Esophagus squamous epithelium (tissue), 5 donors: ENCODE measurements at places on chromosomes 4 and X. TPM values are rescaled to one million over a fixed set of nuclear protein-coding genes. Genes with fewer than 3 reads are reported as not detected.
A peak's percentile ranks its signal among the peaks of the same experiment; 100 is the strongest.

The DCAF12L1 gene
- not detected for total RNA-seq

GRCh38 chr4:183348706-183349659, 26.8 kb upstream of the CLDN24 start:
- H3K4me3 ChIP-seq, result no peak overlapping the region
- no peaks in the 10 kb centered on the region for H3K36me3 ChIP-seq
- H3K27me3 ChIP-seq, result no peaks in the 10 kb centered on the region
- peak overlapping the region; percentile 57 for H3K27ac ChIP-seq

- H3K27me3 ChIP-seq, result no peaks in the 10 kb centered on the region
- peak overlapping the region; percentile 45 for H3K27ac ChIP-seq
- no peaks in the 10 kb centered on the region for H3K36me3 ChIP-seq
Observed at GRCh38 chr4:10032625-10033024, 11.3 kb upstream of the SLC2A9 start.

DNA sequence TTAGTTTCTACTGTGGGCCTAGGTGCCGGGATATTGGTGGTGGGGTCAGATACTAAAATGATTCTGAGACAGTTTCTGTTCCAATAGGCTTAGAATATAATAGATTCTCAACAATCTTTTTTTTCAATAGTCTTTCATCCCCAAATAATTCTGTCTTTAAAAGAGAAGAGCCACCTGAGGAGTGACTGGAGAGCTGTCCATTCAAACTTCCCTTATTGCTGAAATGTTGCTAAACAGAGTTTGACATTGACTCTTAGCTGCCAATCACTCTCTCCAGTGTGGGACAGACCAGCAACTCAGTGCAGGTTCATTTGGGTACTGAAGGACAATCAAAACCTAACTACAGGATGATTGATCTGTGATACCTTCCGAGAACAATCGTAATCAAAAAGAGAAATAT, 12.4 kb upstream of the ADH7 start:
- H3K27me3 ChIP-seq, result no peaks in the 10 kb centered on the region
- DNase-seq, result no peak
- peak overlapping the region; percentile 50 for H3K27ac ChIP-seq
- no peak overlapping the region for H3K4me3 ChIP-seq
- peaks cover 24% of the 10 kb centered on the region for H3K4me1 ChIP-seq

- no peaks in the 10 kb centered on the region for H3K27me3 ChIP-seq
- H3K36me3 ChIP-seq, result no peaks in the 10 kb centered on the region
- no peak overlapping the region for H3K4me3 ChIP-seq
- H3K4me1 ChIP-seq, result no peaks in the 10 kb centered on the region
- H3K27ac ChIP-seq, result no peak overlapping the region
Observed at GRCh38 chr4:137543648-137544047, 11.4 kb upstream of the PCDH18 start.

DNA sequence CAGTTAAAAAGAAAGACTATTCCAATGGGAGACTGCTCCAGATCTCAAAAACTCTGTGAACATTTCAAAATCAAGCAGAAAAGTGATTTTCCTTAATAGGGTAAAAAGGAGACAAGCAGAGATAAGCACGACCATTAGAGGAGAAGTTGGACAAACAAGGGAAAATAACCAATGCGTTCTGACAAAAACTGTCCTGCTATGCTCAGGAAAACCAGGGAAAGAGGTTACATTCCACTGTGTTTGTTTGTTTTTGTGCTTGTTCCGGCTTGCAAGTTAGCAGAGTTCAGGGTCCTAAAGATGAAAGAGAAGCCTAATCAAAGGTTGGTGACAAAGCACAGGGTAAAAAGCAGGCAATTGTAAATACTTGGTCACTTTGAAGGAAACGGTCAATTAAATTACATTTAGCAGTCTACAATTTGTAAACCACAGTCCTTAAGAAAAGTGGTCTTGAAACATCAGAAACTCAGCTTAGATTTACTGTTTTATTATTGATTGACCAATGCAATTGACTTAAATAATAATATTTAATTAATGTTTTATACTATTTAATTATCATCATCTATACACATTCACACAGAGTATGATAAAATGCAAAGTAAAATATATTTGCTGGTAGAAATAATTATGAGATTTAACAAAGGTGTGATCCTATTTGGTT, 186.2 kb upstream of the CPXCR1 start:
- no peaks in the 10 kb centered on the region for H3K27me3 ChIP-seq
- no peaks in the 10 kb centered on the region for H3K36me3 ChIP-seq
- no peak overlapping the region for H3K4me3 ChIP-seq
- H3K27ac ChIP-seq, result no peak overlapping the region
- no peak for DNase-seq
- no peaks in the 10 kb centered on the region for H3K4me1 ChIP-seq

DNA sequence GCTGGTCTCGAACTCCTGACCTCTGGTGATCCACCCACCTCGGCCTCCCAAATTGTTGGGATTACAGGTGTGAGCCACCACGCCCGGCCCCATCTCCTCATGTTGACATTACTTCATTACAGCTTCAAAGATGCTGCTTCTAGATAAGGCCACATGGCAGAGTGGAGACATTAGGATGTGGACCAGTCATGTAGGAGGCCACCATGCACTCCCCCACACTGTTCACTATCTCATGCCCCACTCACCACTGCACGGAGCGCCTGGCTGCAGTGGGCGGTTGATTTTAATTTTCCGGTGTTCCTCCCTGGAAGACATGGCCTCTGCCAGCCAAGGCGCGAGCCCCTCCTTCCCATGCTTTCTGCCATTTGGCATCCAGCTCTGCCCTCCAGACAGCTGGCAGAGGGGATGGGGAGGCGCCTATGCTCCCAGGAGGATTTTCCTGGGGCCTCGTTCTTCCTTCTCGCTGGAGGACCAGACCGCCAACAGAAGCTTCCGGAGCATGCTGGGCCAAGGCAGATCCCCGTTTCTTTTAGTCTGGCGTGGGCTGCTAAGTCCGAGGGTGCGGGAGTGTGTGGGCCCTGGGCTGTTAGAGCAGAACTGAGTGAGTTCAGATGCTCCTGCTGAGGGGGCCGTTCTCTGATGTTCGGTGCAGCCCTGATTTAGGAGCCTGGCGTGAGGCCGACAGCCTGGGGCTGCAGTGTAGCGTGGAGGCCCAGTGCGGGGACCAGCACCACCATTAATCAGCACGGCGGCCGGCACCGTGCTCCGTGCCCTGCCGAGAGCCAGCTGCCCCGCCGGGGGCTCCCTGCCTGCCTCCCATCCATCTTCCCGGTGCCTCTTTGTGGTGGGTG, 93.1 kb downstream of the SORCS2 start:
- H3K27me3 ChIP-seq, result no peaks in the 10 kb centered on the region
- H3K4me1 ChIP-seq, result peaks cover 8% of the 10 kb centered on the region
- no peak overlapping the region for H3K4me3 ChIP-seq
- H3K27ac ChIP-seq, result no peak overlapping the region
- DNase-seq, result no peak

The ARHGAP6 gene
- 3.0 TPM for total RNA-seq

GRCh38 chr4:10731162-10731561, 46.6 kb upstream of the CLNK start:
- no peaks in the 10 kb centered on the region for H3K27me3 ChIP-seq
- no peak overlapping the region for H3K4me3 ChIP-seq
- H3K27ac ChIP-seq, result no peak overlapping the region
- DNase-seq, result no peak
- no peaks in the 10 kb centered on the region for H3K4me1 ChIP-seq
